GF-D8 (cell line): ENCODE measurements at places on chromosomes 5 and 9.

GRCh38 chr9:90871327-90871935, 69.8 kb downstream of the SYK start:
- DNase-seq: no peak

- no peak for DNase-seq
These were observed 4.8 kb downstream of the GLIPR2 start for GRCh38 chr9:36141288-36141687.

DNA sequence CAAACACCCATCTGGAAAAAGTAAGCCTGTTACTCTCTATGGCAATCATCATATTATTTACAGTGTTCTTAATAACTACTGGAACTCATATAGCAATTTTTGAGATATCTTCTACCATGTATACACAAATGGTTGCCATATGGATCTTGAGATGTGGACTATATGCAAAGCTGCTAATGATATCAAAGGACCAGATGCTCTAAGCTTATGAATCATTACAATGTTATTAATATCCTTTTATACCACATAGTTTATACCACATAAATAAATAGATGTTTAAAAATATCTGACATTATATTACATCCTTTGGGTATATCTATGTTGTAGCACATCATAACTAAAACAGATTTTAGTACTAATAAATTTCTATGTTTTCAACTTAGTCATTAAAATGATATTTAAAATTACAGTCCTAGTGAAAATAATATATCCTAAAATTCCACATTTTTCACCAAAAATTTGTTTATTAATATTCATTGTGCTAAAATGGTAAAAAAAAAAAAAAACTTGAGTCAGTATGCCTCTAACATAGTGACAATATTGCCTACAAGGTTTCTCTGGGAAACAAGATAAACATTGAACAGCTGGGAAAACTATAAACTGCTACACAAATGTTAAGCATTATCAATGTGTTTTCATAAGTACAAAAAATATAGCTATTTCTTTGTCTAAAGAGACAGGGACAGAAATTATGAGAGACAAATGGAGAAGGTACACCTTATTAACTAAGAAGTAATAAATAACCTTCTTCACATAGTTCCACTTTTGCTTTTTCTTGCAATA, 85.5 kb downstream of the DTWD2 start:
- no peak for DNase-seq

- no peak for DNase-seq
These were observed 88.6 kb upstream of the CDKN2B start for GRCh38 chr9:22097707-22098106.

DNA sequence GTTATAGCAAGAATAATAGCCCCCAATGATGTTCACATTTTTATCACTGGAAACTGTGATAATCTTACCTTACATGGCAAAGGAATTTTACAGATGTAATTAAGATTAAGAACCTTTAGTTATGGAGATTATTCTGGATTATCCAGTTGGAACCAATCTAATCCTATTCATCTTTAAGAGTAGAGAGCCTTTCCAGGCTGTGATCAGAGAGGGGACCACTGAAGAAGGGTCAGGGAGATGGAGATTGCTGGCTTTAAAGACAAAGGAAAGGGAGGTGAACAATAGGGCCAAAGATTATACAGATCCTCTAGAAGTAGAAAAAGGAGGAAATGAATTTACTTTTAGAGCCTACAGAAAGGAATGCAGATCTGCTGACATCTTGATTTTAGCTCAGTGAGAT, 253.5 kb upstream of the GRIN3A start:
- DNase-seq: no peak

DNA sequence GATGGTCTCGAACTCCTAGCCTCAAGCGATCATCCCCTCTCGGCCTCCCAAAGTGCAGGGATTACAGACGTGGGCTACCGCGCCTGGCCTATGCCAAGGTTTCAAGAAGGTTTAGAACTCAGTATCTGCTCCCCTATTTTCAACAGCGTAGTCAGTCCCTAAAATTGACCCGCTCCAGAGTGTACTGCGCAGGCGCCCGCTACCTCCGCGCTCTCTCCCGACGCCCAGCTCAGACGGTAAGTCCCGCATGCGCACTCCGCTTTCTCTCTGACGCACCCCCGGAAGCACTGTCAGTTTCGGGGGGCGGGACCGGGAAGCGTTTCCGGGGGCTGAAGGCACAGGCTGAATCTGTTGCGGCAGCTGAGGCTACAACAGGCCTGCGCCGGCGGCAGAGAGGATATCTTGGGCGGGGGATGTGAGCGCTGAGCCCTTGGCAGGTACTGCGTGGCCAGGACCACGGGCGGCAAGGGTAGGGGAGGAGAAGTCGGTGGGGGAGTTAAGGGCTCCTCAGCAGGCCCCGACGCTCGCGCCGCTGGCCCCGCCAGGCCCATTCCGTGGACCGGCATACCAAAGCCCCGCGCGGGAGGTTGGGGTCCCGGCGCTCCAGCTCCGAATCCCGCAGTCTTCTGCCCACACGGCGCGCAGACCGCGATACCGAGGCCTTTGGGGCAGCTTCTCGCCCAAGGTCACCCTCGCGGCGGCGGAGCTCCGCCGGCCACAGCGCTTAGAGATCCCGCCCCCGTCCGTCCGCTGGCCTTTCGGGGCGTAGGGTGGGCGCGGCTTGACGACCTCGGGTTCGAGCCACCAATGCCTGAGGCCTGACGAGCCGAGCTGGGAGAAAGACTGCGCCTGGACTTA, at the start of gene ZBTB43:
TSS of gene ZBTB43 (plus strand) at position 345 of the 858 bp plus-strand sequence. CDS start 27,470 bp downstream, outside the sequence.
- peak; percentile 78 for DNase-seq
